Esophagus mucosa (tissue), 1 donor: ENCODE measurements at places on chromosomes 3 and 15. TPM values are rescaled to one million over a fixed set of nuclear protein-coding genes. Genes with fewer than 3 reads are reported as not detected.

GRCh38 chr3:78665776-78666469, 1101.9 kb downstream of the ROBO1 start:
- no peak for ATAC-seq

Gene ACKR2
- total RNA-seq: 1.1 TPM

Gene TMEM108
- total RNA-seq: 0.60 TPM

Gene GPR176
- total RNA-seq: 0.40 TPM
